Activated naive CD8-positive, alpha-beta T cell treated with anti-CD3 and anti-CD28 coated beads, Interleukin-2, amount 10 ng/mL, durations not matched to agents 7 days and 5 days (primary cell): ENCODE measurements at places on chromosomes 7 and 10. TPM values are rescaled to one million over a fixed set of nuclear protein-coding genes. Genes with fewer than 3 reads are reported as not detected.

RNF148 gene
- total RNA-seq: not detected

GRCh38 chr10:71708301-71708703, 11.3 kb downstream of the C10orf105 start:
- H3K36me3 ChIP-seq: no peaks in the 10 kb centered on the region
- DNase-seq: peak; percentile 78
- no peaks in the 10 kb centered on the region for H3K27me3 ChIP-seq

DNA sequence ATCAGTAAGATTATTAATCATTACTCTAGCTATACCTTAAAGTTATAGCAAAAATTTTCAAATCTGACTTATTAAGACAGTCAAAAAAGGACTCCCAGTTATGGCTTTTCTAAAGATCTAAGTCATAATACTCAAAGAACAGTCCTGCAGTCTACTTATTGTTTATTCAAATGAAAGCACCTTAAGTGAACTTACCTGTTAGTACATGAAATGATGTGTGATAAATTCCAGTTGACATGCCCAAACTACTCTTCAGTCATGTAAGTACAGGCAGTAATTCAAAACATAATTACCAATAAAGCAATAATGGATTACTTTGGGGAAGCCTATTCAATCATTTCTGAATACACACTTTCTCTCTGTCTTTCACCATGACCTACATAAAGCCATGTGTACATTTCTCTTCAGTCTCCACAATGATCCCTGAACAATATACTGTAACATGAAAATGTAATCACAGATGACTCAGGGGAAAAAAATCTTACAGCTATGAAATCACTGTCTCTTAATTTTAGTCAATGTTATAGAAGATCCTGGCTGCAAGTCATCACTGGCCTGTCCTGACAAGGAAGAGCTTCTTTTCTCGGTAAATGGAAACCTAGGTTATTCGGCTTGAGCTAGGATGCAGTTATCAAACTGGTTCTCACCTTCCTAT, 420.7 kb upstream of the LRRTM3 start:
- H3K36me3 ChIP-seq: no peaks in the 10 kb centered on the region
- no peaks in the 10 kb centered on the region for H3K4me1 ChIP-seq
- no peak for DNase-seq
- H3K27ac ChIP-seq: no peak overlapping the region
- H3K4me3 ChIP-seq: no peak overlapping the region

GRCh38 chr7:40747856-40748255, 613.1 kb downstream of the SUGCT start:
- no peak for DNase-seq
- no peaks in the 10 kb centered on the region for H3K36me3 ChIP-seq
- peaks cover 5% of the 10 kb centered on the region for H3K4me1 ChIP-seq
- H3K27me3 ChIP-seq: peaks cover 11% of the 10 kb centered on the region

GARIN1A gene
- 0.88 TPM for total RNA-seq

LBX1 gene
- not detected for total RNA-seq

- no peak for DNase-seq
- no peaks in the 10 kb centered on the region for H3K27me3 ChIP-seq
- H3K36me3 ChIP-seq: no peaks in the 10 kb centered on the region
- H3K4me3 ChIP-seq: no peak overlapping the region
- no peak overlapping the region for H3K27ac ChIP-seq
Observed at GRCh38 chr10:58627392-58627791, 114.7 kb downstream of the BICC1 start.

GRCh38 chr10:46069771-46070463, 23.8 kb upstream of the MSMB start:
- H3K27ac ChIP-seq: no peak overlapping the region
- H3K4me3 ChIP-seq: no peak overlapping the region
- no peaks in the 10 kb centered on the region for H3K36me3 ChIP-seq
- no peak for DNase-seq

DNA sequence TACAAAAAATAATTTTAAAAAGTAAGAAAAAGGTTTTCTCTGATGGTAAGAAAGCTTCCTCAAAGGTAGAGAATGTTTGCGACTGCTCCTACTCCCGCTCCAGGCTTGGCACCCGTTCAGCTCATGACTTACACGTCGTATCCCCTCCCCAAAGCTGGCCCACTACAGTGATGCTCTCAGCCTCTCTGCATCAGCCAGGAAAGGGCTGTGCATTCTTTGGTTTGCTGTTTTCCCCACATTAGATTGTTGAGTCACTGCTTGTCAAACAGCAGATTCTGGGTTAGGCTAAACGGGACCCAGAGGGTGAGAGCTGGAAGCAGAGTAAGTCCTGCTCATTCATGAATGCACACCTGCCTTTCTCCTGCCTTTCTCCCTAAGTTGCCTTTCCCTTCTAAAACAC, 54.7 kb upstream of the NMT2 start:
- peaks cover 1% of the 10 kb centered on the region for H3K4me1 ChIP-seq
- no peak overlapping the region for H3K4me3 ChIP-seq
- no peak for DNase-seq
- H3K27me3 ChIP-seq: no peaks in the 10 kb centered on the region
- no peak overlapping the region for H3K27ac ChIP-seq

TMED4 gene
- total RNA-seq: 91.4 TPM

- no peak overlapping the region for H3K4me3 ChIP-seq
- H3K36me3 ChIP-seq: no peaks in the 10 kb centered on the region
- no peak for DNase-seq
- peaks cover 6% of the 10 kb centered on the region for H3K27me3 ChIP-seq
- H3K4me1 ChIP-seq: no peaks in the 10 kb centered on the region
Observed at GRCh38 chr7:297611-298374, 7.8 kb downstream of the FOXL3 start.

- no peaks in the 10 kb centered on the region for H3K27me3 ChIP-seq
- DNase-seq: peak; percentile 86
- H3K36me3 ChIP-seq: peaks cover 21% of the 10 kb centered on the region
- H3K4me1 ChIP-seq: peaks cover 34% of the 10 kb centered on the region
Observed at GRCh38 chr7:116210345-116211005, at the start of gene TES. TES (plus strand) TSS chr7:116210539; CDS start chr7:116210708, 169 bp downstream.

DNA sequence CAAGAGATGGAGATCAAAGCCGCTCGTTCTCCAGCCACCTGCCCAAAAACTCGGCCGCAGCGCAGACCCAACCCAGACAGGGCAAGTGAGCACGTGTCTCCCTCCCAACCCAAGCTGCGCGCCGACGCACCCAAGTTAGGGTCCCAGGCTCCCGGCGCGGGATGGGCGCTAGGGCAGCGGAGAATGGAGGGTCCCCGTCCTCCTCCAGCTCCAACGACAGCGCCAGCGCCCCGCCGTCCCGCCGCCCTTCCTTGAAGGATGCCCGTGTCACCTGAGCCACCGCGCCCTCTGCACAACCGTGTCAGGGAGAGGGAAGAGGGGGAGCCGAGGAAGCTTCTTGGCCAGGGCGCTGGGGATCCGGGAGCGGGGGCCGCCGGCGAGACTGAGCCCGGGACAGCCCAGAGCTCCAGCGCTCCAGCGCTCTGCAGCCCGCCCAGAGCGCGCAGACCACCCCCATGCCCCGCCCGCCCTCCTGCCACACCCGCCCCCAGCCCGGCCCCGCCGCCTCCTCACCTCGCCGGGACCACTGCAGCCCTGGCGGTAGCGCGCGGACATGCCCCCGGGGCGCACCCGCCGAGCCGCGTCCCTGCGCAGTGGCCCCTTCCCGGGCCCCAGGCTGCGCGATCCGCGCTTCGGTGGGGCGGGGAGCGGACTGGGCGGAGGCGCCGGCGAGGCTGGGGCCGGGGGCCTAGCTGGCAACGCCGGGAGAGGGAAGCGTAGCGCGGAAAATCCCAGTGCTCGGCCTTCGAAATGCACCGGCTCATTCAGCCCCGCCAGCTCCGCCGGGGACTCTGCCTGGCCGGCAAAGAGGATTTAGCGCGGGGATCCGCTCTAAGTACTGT, at the start of gene SLC16A12:
Gene SLC16A12 (minus strand): TSS at position 424 of the 842 bp plus-strand sequence. CDS start 73,016 bp downstream, outside the sequence.
- peaks cover 6% of the 10 kb centered on the region for H3K4me1 ChIP-seq
- H3K27me3 ChIP-seq: peaks cover 80% of the 10 kb centered on the region
- H3K36me3 ChIP-seq: no peaks in the 10 kb centered on the region
- H3K27ac ChIP-seq: no peak within 1 kb of the TSS
- H3K4me3 ChIP-seq: peak within 1 kb of the TSS; percentile 41
- DNase-seq: peak; percentile 34

GRCh38 chr7:16492513-16493062, 27.1 kb upstream of the SOSTDC1 start:
- H3K27me3 ChIP-seq: peaks cover 5% of the 10 kb centered on the region
- no peaks in the 10 kb centered on the region for H3K36me3 ChIP-seq
- H3K4me3 ChIP-seq: no peak overlapping the region
- H3K27ac ChIP-seq: no peak overlapping the region
- H3K4me1 ChIP-seq: peaks cover 5% of the 10 kb centered on the region

GRCh38 chr7:47147213-47147631, 434.7 kb downstream of the TNS3 start:
- H3K27ac ChIP-seq: no peak overlapping the region
- peaks cover 6% of the 10 kb centered on the region for H3K27me3 ChIP-seq
- no peak for DNase-seq
- no peak overlapping the region for H3K4me3 ChIP-seq
- H3K4me1 ChIP-seq: no peaks in the 10 kb centered on the region

DNA sequence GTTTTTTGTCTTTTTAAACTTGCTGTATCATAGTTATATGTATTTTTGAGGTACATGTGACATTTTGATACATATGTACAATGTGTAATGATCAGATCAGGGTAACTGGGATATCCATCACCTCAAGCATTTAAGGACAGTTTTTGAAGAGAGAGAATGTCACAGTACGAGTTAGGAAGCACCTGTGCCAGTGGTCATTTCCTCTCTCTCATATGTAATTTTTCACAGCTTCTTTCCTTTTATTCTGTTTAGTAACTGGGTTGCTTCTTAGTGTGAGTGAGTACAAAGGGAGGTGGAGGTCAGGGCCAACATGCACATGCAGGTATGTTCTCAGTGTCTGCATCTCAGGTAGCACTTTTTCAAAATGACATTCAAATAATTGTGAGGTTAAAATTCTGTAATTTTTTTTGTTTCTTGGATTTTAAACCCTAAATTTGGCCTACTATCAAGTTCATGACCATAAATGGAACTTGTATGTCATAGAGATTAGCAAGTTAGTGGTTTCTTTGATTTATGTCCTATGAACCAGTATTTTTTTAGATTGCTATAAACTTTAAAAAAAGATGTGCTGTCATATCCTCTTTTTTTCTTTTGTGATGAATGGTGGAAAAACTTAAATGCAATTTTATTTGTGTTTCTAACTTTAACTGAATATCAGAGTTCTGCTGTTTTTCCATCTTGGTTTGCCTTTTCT, 42.7 kb downstream of the SNX10 start:
- DNase-seq: no peak
- no peak overlapping the region for H3K27ac ChIP-seq
- H3K27me3 ChIP-seq: no peaks in the 10 kb centered on the region
- peaks cover 44% of the 10 kb centered on the region for H3K36me3 ChIP-seq

DNA sequence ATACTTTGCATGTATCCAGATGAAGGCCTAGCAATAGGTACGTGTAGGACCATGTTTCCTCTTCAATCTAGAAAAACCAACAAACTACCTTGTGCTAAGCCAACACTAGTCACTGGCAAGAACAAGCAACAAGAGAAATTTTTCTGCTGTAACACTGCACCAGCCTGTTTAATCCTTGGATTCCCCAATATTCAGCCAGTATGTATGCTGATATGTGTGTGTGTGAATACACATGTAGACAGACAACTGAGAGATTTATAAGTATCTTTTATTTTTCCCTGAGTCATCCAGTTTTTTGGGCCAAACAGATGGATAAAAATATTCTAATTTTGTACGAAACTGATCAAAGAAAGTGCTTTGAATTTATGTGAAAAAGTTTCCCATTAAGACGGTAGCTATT, 26.2 kb downstream of the GLI3 start:
- no peak overlapping the region for H3K27ac ChIP-seq
- H3K4me3 ChIP-seq: no peak overlapping the region
- H3K4me1 ChIP-seq: no peaks in the 10 kb centered on the region
- peaks cover 7% of the 10 kb centered on the region for H3K27me3 ChIP-seq

CADPS2 gene
- not detected for total RNA-seq

VWDE gene
- total RNA-seq: 4.8 TPM

GRCh38 chr7:138328215-138328614, 131.8 kb upstream of the TRIM24 start:
- no peaks in the 10 kb centered on the region for H3K4me1 ChIP-seq
- H3K27ac ChIP-seq: no peak overlapping the region
- DNase-seq: no peak
- no peaks in the 10 kb centered on the region for H3K27me3 ChIP-seq
- H3K36me3 ChIP-seq: peaks cover 1% of the 10 kb centered on the region
- H3K4me3 ChIP-seq: no peak overlapping the region

RAB19 gene
- total RNA-seq: 8.1 TPM

DNA sequence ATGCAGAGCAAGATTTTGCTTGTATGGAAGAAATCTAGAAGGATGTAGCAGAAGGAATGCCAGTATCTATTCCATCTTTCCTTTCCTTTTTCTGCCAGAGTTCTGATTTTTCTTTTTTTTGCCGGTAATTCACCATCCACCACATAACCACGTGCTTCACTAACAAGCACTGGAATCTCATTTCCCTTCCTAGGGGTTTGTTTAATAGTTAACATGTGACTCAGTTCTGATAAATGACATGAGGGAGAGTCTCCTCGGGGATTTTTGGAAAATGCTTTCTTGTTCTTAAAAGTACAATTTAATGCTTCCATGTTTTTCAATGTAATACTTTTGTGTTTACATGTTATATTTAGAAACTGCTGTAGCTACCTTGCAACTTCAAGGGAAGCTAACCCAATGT, 590.2 kb downstream of the SH2D4B start:
- H3K27me3 ChIP-seq: peaks cover under 1% of the 10 kb centered on the region
- H3K27ac ChIP-seq: no peak overlapping the region
- no peaks in the 10 kb centered on the region for H3K4me1 ChIP-seq
- DNase-seq: no peak
- no peaks in the 10 kb centered on the region for H3K36me3 ChIP-seq
